Lung microvascular endothelial cell (primary cell): ENCODE measurements at places on chromosomes 1 and 21. TPM values are rescaled to one million over a fixed set of nuclear protein-coding genes. Genes with fewer than 3 reads are reported as not detected.

The BCAR3 gene
- 24.6 and 34.1 TPM in 2 replicates for total RNA-seq

The GPATCH3 gene
- 7.6 and 10.3 TPM in 2 replicates for total RNA-seq

GRCh38 chr1:39631361-39632322 lies 7.8 kb downstream of the HEYL start:
- no peak for DNase-seq

DNA sequence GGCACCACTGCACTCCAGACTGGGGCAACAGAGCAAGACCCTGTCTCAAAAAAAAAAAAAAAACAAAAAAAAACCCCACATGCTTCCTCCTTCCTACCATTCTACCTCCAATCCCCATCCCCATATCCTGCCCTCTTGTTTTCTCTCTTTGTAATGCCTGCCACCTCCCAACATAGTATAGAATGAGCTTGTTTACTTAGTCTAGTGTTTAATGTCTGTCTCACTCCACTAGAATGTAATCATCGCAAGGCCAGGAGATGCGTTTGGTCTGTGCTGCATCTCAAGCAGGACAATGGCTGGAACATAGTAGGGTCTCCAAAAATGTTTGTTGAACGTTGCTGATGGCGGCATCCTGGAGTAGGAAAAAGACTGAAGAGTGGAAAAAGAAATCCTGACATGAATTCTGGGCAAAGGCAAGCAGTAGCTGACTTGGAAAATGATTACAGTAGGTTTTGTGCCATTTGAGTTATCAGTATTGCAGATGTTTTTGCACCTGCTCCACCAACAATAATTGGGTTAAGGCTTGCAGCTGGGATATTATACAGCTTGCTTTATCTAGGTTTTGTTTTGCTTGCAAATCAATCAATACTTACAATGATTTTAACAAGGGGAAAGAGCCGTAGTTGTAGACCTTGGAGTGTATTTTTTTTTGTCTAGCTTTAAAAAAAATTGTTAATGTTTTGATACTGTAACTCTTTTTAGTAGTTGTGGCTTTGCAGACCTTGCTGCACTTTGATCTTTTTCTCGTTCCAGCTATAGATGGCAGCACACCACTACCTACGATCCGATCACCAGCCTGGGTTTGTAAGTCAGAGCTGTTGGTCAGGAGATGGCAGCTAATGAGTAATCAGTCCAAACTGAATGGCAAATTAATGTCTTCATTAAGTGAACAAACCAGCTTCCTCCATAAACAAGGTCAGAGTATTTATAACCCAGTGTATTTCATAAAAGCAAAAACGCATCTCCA lies 62.4 kb downstream of the BACH1 start:
- no peak for DNase-seq

- DNase-seq, result no peak
Measured at GRCh38 chr1:170355267-170355801, 176.6 kb upstream of the GORAB start.

- no peak for DNase-seq
Measured at GRCh38 chr1:192535916-192536664, 39.5 kb upstream of the RGS1 start.

DNA sequence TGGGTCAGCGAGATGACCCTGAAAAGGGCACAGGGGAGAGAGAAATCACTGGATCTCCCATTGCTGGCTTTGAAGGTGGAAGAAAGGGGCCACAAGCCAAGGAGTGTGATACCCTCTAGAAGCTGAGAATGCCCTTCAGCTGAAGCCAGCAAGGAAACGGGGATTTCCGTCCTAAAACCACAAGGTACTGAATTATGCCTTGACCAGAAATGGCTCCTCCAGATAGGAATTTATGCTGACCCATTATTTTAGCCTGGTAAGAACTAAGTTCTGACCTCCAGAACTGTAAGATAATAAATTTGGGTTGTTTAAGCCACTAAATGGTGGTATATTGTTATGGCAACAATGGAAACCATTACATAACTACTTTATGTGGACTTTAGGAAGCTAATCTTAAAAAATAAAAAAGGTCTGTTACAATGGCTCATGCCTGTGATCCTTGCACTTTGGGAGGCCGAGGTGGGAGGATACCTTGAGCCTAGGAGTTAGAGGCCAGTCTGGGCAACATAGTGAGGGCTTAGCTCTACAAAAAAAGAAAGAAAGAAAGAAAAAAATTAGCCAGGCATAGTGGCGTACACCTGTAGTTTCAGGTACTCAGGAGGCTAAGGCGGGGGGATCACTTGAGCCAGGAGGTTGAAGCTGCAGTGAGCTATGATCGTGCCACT lies 3.6 kb upstream of the H6PD start:
- no peak for DNase-seq

The MCOLN2 gene
- total RNA-seq, result not detected in 2 replicates

The OPRD1 gene
- not detected in 2 replicates for total RNA-seq

DNA sequence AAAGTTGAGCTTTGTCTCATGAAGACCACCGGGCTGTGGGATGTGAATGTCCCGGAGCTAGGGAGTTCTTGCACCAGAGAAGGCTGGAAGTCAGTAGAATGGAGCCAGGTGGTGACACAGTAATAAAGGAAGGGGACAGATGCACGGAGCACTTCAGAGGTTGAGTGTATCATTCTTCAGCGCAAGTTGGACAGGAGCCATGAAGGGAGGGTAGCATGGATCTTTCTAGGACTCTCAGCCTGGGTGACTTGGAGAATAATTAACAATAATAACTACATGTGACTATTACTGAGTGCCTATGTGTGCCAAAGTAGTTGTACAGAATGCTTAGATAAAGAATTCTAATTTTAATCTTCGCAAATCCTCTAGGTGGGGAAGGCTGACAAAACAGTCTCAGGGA lies 258.7 kb upstream of the AJAP1 start:
- DNase-seq, result no peak

DNA sequence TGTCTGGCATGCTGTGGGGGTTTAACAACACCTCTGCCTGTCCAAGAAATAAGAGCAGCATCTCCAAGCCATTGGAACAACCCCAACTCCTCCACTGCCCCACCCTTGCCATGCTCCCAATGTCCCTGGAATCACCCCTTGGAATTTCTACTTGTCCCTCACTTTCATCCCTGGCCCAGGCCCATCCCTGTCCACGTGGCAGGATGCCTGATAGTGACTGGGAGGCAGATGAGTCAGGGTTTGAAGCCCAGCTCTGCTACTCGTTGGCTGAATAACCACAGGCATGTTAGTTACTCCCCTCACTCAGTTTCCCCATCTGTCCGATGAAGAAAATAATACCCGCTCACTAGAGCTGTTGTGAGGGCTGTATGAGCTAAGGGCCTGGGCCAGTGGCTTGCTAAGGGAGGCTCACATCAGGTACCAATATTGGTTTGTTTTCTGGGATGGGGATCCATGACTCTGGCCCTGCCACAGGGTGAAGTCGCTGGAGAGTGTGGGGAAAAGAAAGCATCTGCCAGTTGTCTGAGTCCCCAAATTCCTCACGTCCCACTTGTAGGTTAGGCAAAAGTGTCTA lies 99.4 kb upstream of the TLR5 start:
- no peak for DNase-seq

DNA sequence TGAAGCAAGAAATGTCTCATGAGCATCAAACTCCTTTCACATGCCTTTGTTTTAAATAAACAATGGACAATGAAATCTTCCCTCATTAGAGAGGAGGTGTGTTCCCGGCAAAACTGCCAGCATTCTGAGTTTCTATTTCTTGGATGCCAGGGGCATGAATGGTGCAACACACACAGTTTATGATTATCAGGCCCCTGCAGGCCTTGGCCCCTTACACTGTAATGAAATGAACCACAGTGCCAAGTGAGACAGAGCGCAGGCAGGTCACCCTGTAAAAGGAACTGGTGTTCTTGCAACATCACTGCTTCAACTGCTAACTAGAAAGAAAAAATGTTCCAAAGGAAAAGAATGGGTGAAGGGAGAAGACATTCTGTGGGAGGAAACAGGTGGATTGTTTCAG lies 3.8 kb upstream of the PIGC start:
- DNase-seq, result no peak

- no peak for DNase-seq
Measured at GRCh38 chr1:240808381-240808780, 196.4 kb upstream of the GREM2 start.

The CGN gene
- under 0.01 and 0.40 TPM in 2 replicates for total RNA-seq

DNA sequence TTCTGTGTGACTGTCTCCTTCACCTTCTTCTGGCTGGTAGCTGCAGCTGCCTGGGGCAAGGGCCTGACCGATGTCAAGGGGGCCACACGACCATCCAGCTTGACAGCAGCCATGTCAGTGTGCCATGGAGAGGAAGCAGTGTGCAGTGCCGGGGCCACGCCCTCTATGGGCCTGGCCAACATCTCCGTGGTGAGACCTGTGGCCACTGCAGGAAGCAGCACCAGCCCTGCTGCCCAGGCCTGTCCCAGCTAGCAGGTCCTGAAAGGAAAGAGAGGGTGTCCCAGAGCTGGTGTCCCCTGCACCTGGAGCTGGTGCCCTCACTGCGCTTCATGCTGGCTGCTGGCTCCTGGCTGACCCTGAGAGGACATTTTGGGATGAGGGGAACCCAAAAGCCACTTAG lies 5.9 kb upstream of the ATXN7L2 start:
- DNase-seq, result no peak

- DNase-seq, result peak; percentile 85
Measured at GRCh38 chr1:8439015-8439702, 121.2 kb downstream of the SLC45A1 start.

The FCRL1 gene
- not detected in 2 replicates for total RNA-seq

The SNRNP40 gene
- 99.2 and 110 TPM in 2 replicates for total RNA-seq

- no peak for DNase-seq
Measured at GRCh38 chr1:12006167-12006921, 13.0 kb upstream of the MIIP start.

GRCh38 chr1:88708011-88708410 lies 23.9 kb downstream of the PKN2 start:
- no peak for DNase-seq

DNA sequence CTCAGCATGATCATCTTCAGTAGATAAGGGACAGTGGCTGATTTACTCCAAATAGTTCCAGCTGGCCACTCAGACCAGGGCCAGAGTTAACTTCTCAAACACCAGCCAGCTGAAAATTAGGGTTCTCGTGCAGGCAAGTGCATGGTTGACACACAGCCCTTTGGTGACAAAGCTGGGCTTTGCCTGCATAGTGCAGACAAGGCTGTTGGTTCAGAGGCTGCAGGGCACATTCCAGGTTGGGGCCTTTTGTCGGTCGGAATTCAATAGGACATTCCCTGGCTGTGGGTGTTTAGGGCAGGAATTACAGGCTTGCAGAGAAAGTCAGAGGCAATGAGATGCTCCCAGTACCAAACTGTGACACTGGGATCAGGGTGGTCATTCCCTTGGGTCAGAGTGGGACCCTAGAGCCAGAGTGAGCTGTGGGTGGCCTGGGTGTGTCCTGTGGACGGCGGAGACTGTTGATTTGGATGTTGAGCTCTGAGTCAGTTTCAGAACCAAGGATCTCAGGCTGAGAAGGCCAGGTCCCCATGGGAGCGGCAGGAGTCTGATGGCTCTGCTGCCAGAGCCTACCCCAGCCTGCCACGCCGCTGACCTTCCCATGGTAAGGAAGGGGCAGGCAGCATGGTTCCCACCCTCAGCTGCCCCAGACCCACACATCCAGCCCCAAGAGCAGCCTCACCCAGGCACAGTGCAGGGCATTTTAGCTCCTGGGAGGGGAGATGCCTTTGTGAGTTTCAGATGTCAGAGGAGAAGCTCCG lies 56.2 kb downstream of the STUM start:
- no peak for DNase-seq

DNA sequence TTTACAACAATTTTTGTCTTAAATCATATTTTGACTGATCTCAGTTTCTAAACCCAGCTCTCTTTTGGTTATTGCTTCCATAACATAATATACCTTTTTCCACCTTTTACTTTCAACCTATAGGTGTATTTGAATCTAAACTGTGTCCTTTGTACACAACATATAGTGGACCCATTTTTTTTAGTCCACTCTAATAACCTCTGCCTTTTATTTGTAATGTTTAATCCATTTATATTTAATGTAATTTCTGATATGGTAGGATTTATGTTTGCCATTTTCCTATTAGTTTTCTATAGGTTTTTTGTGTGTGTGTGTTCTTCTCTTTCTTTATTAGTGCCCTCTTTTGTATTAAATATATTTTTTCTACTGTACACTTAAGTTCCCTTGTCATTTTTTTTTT lies 22.4 kb upstream of the SLAMF1 start:
- no peak for DNase-seq

GRCh38 chr1:104136621-104137020 lies 386.9 kb downstream of the AMY1C start:
- no peak for DNase-seq

DNA sequence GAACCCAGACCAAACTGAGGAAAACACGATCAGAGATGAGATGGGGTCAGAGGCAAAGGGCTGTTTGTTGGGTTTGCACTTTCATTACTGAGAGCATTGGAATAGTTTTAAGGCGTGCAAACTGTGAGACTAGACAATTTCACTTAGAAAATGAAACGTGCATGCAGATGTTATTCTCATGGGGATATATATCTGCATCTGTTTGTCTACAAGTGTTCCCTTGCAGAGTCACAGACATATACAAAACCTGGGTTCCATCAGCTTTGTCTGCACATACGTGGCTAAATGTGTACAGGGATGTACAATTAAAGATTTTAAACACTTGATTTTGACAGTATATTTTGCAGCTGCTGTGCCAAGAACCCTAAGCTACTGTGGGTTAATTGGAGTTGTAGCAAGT lies 355.4 kb downstream of the KIF26B start:
- no peak for DNase-seq

DNA sequence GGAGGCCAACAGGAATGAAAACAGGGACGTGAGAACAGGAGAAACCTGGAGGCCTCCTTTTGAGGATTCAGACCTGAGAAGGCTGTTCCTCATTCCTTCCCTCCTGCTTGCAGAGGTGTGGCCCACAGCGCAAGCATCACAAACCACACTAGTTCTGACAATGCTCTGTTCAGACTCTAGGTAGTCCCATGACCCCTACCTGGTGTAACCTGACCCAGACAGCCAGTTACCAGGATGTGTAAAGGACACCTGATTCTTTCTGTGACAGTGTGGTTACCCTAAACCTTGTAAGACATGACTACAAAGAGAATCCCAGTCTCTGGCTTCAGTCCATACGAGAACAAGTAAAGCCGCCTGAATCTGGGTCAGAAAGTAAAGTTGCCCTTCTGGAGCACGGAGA lies 3.2 kb downstream of the MECR start:
- no peak for DNase-seq

DNA sequence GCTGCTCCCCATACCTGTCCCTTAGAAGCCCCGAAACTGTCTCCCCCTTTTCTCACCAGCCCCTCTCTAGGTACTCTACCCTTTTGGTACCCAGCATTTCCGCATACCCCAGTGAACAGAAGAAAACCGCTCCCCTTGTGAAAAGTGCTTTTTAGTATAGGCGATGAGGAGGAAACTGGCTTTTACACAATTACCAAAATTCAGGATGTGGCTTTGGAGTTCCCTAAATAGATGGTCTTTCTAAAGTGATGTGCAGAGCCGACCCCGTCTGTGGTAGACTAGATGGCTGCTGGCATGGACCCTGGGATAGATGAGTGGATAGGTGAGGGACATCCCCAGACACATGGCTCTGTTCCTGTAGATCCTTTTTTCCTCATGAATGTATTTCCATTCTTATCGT lies 2.6 kb upstream of the PER3 start:
- no peak for DNase-seq

The PLCH2 gene
- under 0.01 TPM in 2 replicates for total RNA-seq

The SELENON gene
- total RNA-seq, result 21.8 and 27.8 TPM in 2 replicates

The ZNF644 gene
- 33.8 and 42.5 TPM in 2 replicates for total RNA-seq

GRCh38 chr1:160308451-160309184 lies 23.7 kb upstream of the PEX19 start:
- DNase-seq, result no peak

The GREM2 gene
- total RNA-seq, result not detected in 2 replicates
